ENCODE measurements at places on chromosomes 7 and 10.

DNA sequence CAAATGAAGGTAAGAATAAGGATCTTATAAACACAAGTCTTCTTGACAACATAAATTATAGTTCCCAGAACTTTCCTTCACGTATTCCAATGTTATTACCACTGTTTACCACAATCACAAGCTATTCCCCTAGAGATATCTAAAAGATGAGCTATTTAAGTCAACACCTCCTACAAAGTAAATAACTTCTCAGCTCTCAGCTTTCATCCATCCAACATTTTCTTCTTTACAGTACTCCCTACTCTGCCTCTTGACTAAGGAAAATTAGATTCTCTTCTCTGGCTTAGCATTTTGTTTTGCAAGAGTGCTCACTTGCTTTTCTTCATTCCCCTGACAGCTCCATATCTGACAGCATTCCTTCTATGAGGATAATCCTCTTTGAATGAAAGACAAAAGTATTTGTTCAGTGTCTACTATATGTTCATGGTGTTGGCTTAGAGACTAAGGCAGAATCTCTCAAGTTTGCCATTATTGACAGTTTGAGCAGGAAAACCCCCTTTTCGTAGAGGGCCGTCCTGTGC, 93.0 kb upstream of the IL6 start:
- no peak for DNase-seq

DNA sequence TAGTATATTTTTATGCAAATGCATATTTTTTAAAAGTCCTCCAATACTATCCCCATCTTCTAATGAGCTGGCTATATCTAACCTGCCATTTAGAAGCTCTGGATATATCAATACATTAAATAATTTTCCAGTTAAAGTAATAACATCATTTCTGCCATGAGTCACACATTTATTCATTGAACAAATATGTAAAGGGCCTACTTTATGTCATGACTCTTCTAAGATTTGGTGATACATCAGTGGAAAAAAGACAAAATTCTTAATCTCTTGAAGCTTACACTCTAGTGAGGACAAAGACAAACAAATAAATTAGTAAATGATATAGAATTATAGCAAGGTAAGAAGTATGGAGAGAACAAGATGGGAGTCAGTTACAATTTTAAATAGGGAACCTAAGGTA, 716.8 kb upstream of the LRRTM3 start:
- no peak for DNase-seq

DNA sequence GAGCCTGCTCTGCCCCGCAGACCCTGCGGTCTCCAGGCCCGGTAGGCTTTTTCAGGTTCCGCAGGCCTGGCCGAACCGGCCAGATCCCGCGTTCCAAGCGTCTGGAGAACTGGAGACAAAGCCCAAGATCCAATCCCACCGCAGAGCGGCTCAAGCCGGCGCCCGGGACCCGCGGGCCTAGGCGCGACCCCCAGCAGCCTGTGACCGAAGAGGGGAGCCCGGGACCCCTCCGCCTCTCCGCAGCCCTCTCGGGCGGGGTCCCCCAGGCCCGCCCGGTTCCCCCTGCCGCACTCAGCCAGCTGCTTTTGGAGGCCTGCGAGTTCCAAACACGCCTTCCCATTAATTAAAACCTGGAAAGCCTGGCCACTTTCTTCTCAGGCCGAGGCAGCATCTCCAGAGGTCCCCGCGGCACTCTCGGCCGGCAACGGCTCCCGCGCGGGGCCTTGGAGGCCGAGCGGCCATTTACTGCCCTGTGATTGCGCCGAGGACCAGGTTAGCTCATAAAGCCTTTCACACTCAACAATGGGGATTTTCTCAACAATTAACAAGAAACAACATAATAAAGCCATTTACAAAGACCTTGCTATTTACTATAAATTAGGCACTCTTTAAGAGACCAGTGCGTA, 16.7 kb downstream of the SKIDA1 start:
- no peak for DNase-seq

GRCh38 chr10:13707156-13707881, 120.6 kb downstream of the PRPF18 start:
- DNase-seq: peak; percentile 75

- no peak for DNase-seq
Measured at GRCh38 chr10:89810908-89811525, 109.6 kb downstream of the KIF20B start.

DNA sequence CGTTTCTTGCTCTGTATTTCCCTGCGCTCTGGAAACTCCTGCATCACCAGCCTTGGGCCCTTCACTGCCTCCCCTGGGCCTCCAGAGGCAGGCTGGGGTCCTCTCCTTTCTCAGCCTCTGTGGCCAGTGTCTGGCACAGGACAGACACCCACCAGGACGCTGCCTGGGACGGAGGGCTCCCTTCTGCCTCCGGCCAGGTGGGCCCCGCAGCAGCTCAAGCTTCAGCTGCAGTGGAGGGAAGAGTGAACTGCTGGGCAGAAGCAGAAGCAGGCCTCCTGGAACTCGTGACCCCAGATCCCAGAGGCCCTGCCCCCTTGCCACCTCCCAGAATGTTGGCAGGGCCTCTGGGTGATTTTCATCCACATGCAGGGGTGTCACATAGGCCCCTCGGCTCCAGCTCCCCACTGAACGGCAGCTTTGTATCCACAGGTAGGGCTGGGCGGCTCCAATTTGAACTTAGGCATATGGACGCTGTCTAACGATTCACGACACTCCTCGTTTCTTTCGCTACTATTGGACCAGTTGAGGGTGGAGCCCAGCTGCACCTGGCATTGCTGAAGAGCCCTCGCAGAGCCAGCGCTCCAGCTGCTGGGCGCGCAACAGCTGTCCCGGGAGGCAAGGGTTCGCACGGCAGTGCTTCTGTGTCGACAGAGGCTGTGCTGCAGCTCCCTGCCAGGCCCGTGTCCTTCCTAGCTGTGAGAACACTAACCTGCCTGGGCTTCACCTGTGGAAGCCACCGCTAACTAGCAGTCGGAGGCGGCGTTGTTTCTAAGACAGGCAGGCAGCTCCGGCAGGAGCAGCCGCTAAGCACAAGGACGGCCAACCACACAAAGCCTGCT, 18.4 kb upstream of the GPR146 start:
- no peak for DNase-seq

- no peak for DNase-seq
Measured at GRCh38 chr10:29802171-29802570, 167.4 kb upstream of the SVIL start.

- DNase-seq: no peak
Measured at GRCh38 chr7:120995654-120996053, 7.1 kb downstream of the CPED1 start.

DNA sequence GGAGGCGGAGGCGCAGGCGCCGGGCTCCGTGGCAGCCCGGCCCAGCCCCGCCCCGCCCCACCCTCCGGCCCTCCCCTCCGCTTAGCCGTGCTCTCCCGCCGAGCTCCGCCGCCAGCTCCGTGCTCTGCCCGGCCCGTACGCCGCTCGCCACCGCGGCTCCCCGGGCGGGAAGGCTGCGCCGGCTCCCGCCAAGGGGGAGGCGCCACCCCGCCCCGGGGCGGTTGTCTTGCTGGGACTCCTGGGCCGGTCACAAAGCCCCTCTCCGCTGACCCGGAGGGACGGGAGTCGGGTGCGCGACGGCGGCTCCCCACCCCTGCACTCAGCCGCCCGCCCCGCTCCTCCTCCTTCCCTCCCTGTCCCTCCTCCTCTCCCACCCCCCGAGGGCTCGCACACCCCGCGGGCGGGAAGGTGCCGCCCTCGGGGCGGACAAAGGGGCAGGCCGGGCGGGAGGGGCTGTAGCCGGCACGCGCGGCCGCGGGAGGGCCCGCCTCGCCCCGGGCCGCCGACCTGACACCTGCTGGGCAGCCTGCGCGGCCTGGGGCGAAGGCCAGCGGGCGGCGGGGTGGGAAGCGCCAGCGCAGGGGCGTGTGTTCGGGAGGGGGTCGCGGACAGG, 11.5 kb upstream of the SP8 start:
- DNase-seq: no peak

DNA sequence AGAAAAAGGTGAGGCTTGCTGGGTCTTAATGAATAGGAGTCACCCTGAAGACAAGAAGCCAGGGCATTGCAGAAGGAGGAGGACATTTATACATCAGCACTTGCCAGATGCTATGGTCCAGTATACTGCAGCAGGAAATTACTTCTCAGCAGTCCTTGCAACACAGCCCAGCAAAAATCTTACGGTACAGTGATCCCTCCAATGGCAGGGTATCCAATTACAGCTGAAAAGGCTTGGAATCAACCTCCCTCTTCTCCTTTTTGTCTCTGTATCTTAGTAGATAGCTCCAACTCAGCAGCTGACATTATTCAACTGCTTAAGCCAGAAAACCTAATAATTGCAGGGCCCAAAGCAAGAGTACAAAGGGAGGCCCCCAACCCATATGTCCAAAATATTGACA, 128.3 kb upstream of the COBL start:
- DNase-seq: no peak

DNA sequence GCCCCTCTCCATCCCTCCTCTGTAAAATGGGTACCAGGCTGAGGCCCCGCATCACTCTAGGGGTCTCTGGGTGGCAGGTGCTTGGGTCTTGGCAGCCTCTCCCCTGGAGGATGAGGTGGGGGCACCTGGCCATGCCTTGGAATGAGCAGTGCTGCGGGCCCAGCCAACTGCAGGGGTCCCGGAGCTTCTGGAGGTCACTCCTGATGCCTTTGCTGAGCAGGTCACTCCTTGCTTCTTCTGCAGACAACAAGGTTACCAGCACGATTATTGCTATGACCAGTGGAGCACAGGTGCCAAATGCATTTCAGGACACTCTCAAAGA, 22.4 kb upstream of the ZNF488 start:
- DNase-seq: no peak

DNA sequence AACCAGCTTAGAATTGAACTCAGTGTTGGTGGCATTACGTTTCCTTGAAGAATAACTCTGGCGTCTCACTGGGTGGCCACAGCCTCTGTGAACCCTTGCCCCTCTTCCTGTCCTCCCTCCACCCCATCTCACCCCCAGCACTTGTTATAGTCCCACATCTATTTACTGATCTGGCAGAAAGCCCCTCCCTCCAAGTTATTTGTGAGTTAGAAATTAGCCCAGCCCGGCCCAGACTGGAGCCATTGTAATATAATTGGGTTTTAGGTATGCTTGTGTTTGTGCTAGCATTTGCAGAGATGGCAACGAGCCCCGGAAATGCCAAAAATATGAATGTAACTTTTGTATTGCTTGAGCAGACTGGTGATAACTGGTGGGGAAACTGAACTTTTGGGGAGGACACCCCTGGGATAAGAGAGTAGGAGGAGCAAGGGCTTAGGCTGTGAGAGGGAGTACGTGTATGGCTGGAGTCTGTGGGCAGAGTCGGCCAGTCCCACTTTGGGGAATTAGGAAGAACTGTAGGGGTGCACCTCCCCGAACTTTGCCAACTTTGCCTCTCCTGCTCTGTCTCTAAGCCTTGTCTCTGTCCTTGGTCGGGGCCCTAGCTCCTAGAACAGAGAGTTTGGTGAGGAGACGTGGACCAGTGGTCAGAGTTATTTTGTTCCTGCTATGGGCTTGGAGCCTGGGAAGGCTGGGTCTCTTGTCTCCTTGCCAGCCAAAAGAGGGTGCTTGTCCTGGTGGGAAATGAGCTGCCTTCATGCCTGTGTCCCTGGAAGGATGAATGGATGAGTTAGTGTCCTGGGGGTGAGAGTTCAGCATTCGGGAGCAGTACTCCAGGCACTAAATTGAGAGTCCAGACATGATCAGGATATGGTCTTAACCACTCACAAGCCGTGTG, 19.3 kb upstream of the TRIM8 start:
- no peak for DNase-seq

- DNase-seq: no peak
Measured at GRCh38 chr10:36808625-36809362, 316.6 kb upstream of the ANKRD30A start.

DNA sequence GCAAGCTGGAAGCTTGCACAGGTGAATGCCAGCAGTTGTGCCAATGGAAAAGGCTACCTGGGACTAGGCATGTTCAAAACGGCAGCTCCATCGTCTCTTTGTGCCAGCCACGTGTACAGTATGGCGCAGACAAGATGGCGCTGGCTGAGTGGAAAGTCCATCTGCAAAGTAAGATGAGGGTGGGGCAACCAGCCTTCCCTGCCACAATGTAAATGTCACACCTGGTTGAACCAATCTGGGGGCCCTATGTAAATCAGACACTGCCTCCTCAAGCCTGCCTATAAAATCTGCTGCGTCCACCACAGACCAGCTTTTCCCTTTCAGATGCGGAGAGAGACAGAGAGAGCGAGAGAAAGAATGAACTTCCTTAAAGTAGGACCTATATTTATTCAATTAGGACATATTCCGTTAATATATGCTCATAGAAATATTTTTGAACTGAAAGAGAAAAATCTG, 18.5 kb upstream of the C7orf33 start:
- no peak for DNase-seq

DNA sequence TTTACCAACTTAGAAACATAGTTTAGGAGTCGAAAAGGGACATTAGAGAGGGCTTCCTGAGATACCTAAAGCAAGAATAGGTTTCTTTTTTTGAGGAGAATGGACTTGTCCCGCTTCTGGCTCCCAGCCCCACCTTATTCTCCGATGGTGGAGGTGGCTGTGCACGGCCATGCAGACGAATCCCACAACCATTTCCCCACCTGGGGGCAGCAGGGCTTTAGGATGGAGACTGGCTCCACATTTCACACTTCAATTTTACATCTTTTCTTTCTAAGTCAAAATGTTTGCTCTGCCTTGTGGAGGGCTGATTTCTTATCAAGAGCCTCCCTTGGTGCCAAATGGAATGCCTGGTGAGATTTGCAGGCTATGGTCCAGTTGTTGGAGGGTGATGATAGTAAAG, 118.5 kb downstream of the GLRX3 start:
- DNase-seq: no peak

DNA sequence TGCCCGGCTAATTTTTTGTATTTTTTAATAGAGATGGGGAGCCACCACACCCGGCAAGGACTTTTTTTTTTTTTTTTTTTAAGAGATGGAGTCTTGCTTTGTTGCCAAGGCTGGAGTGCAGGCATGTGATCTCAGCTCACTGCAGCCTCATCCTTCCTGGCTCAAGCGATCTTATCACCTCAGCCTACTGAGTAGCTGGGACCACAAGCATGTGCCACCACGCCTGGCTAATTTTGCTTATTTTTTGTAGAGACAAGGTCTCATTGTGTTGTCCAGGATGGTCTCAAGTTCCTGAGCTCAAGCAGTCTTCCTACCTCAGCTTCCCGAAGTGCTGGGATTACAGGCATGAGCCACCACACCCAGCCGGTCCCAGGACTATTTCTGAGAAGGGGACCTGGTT, 9.3 kb upstream of the MCU start:
- DNase-seq: no peak

DNA sequence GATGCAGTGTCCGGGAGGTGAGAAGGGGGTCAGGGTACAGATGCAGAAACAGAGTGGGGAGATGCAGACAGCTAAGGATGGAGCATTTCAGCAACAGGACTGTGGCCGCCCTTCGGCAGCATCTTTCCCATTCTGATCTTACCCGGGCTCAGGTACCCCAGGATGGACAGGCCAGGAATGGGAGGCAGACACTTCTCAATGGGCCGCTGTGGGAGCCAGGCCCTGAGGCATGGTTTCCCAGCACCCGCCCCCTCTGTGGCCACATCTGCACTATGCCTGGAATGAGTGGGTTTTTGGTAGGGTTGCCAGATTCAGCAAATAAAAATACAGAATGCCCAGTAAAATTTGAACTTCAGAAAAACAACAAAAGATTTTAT, 105.2 kb upstream of the CTBP2 start:
- DNase-seq: no peak

Data from GM04503 (cell line).